ENCODE measurements at places on chromosomes 1 and 21.

- DNase-seq = no peak
Measured at GRCh38 chr1:26318338-26319064, 743 bp downstream of the CD52 start.

DNA sequence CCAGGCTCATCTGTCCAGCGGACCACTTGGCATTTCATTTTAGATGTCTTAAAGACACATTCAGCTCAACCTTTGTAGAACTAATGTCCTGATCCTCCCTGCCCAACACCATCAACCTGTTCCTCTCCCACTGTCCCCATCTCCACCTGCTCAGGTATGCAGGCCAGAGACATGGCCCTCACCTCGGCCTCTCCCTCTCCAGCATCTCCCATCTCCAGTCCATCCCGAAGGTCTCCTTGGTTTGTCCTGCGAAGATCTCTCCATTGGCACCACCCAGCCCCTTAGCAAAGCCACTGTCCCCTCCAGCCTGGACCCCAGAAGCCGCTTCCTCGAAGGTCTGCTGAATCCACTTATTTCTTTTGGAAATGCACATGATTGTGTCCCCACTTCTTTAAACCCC lies 20.9 kb upstream of the KCNC4 start:
- DNase-seq = no peak

DNA sequence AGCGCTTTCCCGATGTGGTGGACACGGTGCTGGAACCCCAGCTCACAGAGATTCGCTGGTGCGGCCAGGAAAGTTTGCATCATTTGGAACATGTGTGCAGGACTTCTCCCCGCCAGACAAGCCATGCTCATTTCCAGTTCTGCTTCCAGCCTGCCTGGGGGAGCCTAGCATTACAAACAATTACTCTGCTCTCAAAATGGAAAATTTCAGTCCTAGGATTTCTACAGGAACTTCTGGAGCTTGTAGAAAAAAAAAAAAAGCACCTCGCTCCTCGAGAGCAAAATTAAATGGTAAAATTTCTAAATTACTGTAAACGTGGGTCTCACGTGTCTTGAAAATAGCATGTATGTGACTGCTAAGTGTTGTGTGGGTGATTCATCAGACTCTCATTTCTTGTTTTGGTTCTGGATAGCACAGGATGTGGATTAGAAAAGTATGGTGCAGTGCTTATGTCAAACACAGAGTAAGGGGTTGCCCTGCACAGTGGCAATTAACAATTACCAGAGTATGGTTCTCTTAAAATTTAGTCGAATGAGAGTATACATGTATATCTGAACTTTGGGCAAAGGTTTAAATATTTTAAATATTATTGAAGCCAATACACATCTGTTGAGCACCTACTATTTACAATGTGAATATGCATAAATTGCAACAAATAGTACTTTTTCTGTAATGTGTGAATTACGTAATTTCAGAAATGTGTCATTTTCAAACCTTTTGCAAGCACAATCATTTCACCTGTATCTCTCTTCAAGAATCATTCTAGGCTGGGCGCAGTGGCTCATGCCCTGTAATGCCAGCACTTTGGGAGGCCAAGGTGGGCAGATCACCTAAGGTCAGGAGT lies 61.8 kb upstream of the PTGFRN start:
- DNase-seq = no peak

GRCh38 chr1:71233645-71234044 lies 152.8 kb upstream of the ZRANB2 start:
- no peak for DNase-seq

DNA sequence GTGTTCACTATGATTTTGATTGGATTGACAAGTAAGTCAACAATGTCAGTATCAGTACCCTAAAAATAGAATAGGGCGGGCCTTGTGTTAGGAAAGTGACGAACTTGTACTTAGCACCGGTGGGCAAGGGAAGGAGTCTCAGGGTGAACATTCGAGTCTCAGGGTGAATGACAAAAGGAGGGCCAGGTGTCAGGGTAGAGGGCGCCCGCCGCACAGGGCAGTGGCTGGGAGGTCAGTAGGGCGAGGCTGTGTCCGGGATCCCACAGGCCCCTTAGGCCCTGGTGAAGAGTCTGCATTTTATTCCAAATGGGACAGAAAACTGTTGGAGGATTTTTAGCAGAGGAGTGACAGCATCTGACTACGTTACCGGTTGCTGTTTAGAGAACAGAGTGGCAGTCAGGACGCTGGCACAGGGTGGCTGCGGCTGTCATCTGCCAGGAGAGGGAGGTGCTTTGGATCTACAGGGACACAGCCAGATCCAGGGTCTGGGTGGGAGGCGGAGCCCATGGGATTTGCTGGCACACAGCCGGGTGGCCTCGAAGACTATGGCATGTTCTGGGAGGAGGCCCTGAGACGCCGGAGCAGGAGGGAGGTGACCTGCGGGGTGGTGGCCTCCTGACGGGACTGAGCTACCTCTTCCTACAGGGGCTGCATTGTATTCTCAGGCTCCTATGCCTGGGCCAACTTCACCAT lies 11.0 kb downstream of the AGTRAP start:
- peak; percentile 37 for DNase-seq

DNA sequence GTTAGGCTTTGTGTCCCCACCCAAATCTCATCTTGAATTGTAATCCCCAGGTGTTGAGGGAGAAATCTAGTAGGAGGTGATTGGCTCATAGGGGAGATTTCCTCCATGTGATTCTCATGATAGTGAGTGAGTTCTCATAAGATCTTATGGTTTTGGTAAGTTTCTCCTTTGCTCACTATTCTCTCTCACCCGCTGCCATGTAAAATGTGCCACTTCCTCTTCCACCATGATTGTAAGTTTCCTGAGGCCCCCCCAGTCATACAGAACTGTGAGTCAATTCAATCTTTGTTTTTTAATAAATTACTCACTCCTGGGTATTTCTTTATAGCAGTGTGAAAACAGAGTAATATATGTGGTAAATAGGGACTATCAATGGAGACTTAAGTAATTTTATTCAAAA lies 434.5 kb upstream of the OLFM3 start:
- no peak for DNase-seq

- DNase-seq = peak; percentile 25
Measured at GRCh38 chr1:154955039-154955717, 721 bp downstream of the PBXIP1 start.

GRCh38 chr1:66402194-66402593 lies 131.8 kb upstream of the SGIP1 start:
- DNase-seq = no peak

- no peak for DNase-seq
Measured at GRCh38 chr1:101452825-101453224, 216.0 kb downstream of the S1PR1 start.

DNA sequence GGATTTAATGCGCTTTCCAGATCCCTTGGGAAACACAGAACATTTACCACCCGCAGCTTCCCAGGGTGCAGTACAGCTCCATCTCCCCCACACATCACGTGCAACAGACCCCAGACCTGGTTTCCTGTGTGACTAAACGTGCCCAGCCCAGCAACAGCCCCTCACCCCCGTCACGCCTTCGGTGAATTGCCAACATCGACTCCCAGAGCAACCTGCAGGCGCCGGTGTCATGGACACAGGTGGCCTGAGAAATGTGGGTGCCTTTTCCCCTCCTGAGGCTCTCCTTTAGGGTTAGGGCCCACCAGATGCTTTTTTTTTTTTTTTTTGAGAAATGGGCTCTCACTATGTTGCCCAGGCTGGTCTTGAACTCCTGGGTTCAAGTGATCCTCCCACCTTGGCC lies 24.2 kb upstream of the SUMO3 start:
- no peak for DNase-seq

GRCh38 chr1:89927049-89927448 lies 67.9 kb upstream of the ZNF326 start:
- DNase-seq = no peak

GRCh38 chr21:31902438-31902837 lies 29.6 kb downstream of the HUNK start:
- no peak for DNase-seq

GRCh38 chr21:34904526-34905217 lies 144.4 kb downstream of the RUNX1 start:
- no peak for DNase-seq

- no peak for DNase-seq
Measured at GRCh38 chr1:234205966-234206365, 167.3 kb upstream of the COA6 start.

DNA sequence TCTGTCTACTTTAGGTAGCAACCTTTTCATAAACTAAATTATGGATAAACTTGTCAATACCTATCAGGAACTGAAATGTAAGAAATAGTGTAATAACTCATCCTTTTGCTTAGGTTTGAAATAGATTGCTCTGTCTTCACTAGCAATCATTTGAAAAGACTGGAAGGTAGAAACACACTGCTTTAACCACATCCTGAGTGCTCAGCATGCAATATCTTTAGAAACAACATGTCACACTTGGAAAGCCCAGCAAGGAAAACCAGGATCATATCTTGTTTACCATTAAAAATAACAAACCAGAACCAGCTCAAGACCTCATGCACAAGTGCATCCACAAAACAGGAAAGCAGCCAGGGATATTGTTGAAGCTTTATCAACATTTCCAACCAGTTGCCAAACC lies 3.6 kb downstream of the KCNJ6 start:
- no peak for DNase-seq

DNA sequence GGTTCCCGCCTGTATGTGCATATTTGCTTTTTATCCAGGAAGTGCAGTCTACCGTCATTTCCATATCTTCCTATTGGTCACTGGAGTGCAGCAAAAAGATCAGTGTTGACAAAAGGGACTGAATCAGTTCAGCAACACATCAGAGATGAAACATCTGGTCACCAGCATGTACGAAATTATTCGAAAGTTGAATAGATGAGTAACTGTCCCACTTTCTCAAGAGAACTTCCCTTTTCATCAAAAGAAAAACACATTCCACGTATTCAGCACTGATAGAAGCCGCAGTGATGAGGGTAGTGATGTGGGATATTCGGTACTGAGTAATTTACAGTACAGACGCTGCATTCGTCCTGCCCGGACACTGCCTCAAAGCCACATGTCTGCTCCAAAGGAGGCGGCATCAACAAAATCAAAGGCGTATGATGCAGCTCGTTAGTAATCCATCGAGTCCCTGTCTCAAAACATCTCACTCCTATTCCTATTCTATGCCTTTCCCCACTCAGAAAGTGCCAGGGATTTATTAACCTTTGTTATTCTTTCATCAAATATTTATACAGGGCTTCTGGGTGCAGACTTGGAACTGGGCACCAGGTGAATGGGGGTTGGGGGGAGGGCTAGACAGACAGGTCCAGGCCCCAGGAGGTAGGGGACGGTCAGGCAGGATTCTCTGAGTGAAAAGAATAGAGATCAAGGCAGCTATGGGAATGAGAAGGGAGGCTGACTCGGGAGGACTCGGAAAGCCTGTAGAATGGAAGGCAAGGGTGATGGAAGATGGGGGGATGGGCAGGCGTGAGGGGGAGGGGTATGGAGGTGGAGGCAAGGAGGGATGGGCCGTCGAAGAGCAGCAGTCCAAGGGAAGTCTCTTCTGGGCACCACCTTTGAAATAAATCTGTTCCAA lies 79.5 kb upstream of the SLC45A1 start:
- DNase-seq = no peak

- DNase-seq = peak; percentile 33
Measured at GRCh38 chr1:40986956-40987355, 7.5 kb downstream of the CTPS1 start.

DNA sequence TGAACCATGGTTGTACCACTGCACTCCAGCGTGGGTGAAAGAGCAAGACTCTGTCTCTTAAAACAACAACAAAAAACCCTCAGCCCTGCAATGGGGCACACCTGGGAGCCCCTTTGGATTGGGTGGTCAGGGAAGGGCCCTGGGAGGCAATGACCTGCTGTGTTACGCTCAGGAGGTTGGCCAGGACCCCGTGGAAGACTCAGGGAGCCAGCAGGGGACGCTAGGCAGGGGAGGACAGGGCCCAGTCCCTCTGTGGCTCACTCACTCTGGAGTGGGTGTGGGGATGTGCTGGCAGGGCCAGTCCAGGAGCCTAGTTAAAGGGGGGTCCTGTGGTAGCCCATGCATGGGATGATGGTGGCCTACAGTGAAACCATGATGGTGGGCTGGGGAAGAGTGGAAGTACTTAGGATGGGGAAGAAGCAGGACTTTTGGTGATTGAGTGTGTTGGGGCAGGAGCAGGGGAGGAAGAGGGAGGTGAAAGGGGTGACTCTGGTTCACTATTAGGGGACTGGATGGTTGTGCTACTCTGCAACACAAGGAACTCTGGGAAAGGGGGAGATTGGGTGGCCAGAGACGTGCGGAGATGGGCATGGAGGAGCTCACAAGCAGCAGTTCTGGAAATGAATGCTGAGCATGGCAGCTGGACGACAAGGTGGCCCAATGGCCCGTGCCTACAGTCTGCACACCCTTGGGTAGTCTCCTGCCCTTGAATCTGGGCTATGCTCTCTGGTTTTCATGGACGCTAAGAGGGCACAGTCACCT lies 56.3 kb upstream of the FAM20B start:
- no peak for DNase-seq

DNA sequence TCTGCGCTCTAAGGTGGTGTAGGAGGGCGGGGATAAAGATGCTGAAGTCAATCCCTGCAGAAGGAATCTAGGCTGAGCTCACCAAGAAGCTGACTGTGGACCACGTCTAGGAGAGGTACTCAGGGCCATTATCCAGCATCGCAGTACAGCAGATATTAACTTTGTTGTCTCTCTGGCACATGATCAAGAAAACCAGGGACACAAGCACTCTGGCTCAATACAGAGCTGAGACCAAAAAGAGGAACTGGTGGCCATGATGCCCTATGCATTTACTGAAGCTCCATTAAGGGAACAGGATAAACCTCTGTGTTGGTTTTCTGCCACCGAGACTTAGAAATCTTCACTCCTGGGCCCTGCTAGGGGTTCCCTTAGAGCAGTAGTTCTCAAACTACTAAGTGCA lies 38.0 kb upstream of the ANGPTL7 start:
- DNase-seq = no peak

GRCh38 chr1:95002164-95002539 lies 70.6 kb downstream of the ALG14 start:
- DNase-seq = no peak

DNA sequence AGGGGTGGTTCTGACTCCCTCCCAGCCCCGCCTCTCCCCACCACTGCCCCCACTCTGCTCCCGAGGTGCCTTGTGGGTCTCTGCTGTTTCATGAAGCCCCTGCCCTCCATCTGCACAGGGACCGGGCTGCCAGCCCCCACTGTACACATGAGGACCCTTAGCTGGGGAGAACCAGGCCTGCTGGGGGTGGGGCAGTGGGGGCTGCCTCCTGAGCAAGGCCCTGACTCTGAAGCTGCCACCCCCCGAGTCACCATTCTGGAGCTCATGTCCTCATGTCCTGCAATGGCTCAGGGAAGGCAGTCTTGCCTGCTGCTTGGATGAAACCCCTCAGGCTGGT lies 8.4 kb downstream of the HES3 start:
- DNase-seq = no peak
